ENCODE measurements at places on chromosomes 1 and 21. TPM values are rescaled to one million over a fixed set of nuclear protein-coding genes. Genes with fewer than 3 reads are reported as not detected.
A peak's percentile ranks its signal among the peaks of the same experiment; 100 is the strongest.

Gene FMO4
- 0.36 TPM for total RNA-seq

Gene MAN1C1
- 4.4 TPM for total RNA-seq

Gene NPHP4
- total RNA-seq: 1.6 TPM

DNA sequence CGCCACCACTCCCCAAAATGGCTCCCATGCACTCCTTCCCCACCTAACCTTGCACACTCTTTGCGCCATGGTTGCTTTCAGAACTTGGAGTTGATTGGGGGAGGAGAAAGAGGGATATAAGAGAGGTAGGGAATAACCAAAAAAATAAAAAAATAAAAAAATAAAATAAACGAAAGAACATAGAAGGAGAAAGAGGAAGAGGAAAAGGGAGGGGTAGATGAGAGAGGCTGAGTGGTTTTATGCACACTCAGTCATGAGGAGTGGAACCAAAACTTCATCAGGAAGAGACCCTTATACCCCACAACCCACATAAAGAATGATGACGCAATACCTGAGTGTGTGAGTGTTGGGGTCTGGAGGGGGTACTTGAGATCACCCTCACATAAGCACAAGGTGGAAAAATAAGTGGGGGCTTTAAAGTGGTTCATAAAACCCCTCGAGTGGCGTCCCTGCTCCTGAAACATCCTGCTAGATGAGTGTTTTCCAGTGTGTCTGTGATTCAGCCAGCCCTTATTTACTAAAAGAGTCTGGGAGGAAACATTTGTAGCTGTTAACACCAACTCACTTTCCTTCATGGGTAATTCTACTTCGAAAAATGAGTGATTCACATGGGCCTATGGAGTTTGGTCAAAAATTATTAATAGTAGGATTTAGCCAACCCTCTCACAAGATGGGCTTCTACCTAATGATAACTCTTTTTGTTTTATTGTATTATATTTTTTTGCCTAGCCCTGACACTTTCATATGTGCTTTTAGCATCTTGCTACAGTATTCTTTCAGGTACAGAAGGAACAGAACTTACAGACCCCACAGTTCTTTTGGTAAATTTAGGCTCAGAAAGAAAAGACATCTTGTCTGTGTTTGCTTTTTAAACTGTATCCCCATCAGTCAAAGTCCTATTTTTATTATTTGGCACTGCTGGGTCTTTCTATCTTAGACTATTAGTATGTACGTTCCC is 5.2 kb downstream of the SLAMF1 start:
- no peak overlapping the region for H3K27ac ChIP-seq
- no peak for DNase-seq
- no peaks in the 10 kb centered on the region for H3K27me3 ChIP-seq
- no peaks in the 10 kb centered on the region for H3K4me1 ChIP-seq
- no peak overlapping the region for H3K4me3 ChIP-seq

DNA sequence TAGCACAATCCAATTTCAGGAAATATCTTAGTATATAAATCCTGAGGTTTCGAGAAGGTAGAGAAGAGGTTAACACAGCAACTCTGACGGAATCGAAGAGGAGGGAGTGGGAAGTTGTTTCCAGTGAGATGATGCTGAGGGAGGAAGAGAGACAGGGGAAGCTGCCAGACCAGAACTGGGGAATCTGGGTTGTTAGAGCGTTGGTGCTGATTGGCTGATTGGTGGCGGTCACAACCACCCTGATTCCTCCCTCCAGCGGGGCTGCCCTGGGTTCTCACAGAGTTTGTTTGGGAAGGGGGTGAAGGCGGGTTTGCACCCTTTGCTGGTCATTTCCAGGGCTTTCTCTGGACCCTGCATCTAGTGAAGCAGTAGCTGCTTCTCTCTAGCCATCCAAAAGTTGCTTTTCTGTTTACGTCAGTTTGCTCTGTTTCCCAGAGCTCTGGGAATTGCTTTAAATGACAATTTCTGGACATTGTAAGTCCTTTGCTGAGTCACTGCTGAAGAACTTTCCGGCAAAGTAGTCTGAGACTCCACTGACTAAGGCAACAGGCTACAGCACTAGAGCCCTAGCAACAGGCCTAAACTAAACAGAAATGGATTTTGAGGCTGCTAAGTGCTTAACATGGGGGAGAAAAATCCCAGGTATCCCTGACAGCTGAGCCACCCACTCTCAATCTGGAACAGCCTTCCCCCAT is 90.1 kb downstream of the TENT5C start:
- no peaks in the 10 kb centered on the region for H3K36me3 ChIP-seq
- no peak for DNase-seq
- H3K27me3 ChIP-seq: no peaks in the 10 kb centered on the region
- peak overlapping the region; percentile 31 for H3K27ac ChIP-seq

- no peaks in the 10 kb centered on the region for H3K36me3 ChIP-seq
- H3K4me3 ChIP-seq: no peak overlapping the region
- H3K27ac ChIP-seq: peak overlapping the region; percentile 87
- peaks cover 14% of the 10 kb centered on the region for H3K4me1 ChIP-seq
- no peaks in the 10 kb centered on the region for H3K27me3 ChIP-seq
These were observed 2.2 kb upstream of the TESK2 start for GRCh38 chr1:45493116-45493697.

GRCh38 chr1:63746129-63746864 is 27.5 kb upstream of the ROR1 start:
- no peak overlapping the region for H3K4me3 ChIP-seq
- no peak for DNase-seq
- H3K4me1 ChIP-seq: peaks cover 13% of the 10 kb centered on the region
- no peaks in the 10 kb centered on the region for H3K27me3 ChIP-seq
- H3K27ac ChIP-seq: no peak overlapping the region
- H3K36me3 ChIP-seq: no peaks in the 10 kb centered on the region

DNA sequence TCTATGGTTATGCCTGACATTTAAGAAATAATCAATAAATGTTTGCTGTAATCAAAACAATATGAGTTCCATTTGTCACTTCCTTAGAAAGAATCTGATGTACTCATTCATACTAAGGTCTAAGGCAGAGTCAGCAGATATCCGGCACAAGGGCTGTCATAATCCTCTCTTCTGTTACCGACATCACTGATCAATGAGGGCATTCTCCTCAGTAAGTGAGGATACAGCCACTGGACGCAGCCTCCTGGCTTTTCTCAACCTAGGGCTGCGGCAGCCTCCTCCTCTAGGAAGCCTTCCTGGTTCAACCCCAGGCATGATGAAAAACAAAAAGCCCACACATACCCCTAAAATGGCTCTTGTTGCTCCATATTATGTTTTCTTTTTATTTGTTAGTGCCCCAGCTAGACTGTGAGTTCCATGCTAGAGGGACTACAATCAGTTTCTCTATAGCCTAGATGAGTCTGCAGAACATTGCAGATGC is 40.7 kb upstream of the TENT5C start:
- H3K4me1 ChIP-seq: no peaks in the 10 kb centered on the region
- no peak for DNase-seq
- no peak overlapping the region for H3K27ac ChIP-seq
- no peaks in the 10 kb centered on the region for H3K27me3 ChIP-seq
- H3K36me3 ChIP-seq: no peaks in the 10 kb centered on the region
- H3K4me3 ChIP-seq: no peak overlapping the region

DNA sequence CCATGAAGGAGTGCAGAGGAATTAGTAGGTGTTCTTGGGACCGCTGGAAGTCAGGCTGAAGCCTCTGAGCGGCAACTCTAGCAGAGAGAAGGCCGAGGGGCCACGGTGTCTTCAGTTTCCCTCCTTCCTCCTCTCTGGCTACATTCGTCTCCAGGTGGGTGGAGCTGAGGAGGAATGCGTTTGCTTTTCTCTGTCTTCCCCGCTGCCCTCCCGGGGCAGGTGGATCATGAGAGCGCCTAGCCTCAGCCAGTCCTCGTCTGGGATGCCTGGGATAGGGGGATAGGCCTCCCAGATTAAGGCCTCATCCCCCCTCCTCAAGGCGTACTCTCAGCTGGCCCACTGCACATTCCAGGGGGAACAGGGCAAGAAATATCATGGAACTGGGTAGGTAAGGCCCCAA is 7.5 kb upstream of the GOLT1A start:
- no peaks in the 10 kb centered on the region for H3K4me1 ChIP-seq
- no peaks in the 10 kb centered on the region for H3K36me3 ChIP-seq
- DNase-seq: no peak

DNA sequence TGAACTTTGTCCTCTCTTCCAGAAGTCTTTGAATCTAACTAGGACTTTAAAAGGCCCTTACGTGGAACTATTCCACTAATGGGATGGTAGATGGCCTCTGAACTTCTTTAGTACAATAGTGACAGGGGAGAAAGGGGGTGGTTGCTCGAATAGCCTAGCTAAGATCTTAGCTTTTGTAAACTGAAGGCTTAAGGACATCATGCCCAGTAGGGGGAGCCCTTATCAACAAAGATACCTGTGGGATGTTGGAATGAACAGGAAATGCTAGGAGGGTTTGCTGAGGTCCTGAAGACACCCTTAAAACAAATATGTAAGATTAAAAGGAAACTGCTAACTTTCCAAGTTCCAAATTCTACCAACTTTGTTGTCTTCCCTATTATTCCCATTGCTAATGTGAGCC is 33.2 kb downstream of the NHLH2 start:
- no peak for DNase-seq
- no peaks in the 10 kb centered on the region for H3K36me3 ChIP-seq
- no peaks in the 10 kb centered on the region for H3K27me3 ChIP-seq
- no peak overlapping the region for H3K27ac ChIP-seq
- H3K4me1 ChIP-seq: no peaks in the 10 kb centered on the region
- H3K4me3 ChIP-seq: no peak overlapping the region
